Immature natural killer cell (primary cell): ENCODE measurements at places on chromosomes 2 and 18. TPM values are rescaled to one million over a fixed set of nuclear protein-coding genes. Genes with fewer than 3 reads are reported as not detected.

Gene ZC3H15
- 57.5 TPM for polyA plus RNA-seq

GRCh38 chr2:31319406-31320175 is 85.6 kb downstream of the EHD3 start:
- no peak for DNase-seq

GRCh38 chr2:111716905-111717775 is 166.9 kb downstream of the ANAPC1 start:
- no peak for DNase-seq

DNA sequence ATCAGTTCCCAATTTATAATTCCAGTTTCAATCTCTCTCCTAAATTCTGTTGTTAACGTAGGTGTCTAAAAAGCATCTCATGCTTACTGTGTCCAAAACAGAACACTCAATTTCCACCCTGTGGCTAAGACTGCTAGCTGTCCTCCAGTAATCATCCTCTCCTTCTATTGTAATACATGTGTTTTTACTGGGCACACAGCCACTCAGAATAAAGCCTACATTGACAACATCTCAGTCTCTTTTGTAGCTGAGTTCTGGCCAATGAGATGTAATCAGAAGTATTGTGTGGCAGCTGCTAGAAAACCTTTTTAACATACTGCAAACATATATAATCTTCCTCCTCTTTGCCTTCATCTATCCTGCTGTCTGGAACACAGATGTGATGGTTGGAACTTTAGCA is 29.4 kb upstream of the TSPYL6 start:
- no peak for DNase-seq

DNA sequence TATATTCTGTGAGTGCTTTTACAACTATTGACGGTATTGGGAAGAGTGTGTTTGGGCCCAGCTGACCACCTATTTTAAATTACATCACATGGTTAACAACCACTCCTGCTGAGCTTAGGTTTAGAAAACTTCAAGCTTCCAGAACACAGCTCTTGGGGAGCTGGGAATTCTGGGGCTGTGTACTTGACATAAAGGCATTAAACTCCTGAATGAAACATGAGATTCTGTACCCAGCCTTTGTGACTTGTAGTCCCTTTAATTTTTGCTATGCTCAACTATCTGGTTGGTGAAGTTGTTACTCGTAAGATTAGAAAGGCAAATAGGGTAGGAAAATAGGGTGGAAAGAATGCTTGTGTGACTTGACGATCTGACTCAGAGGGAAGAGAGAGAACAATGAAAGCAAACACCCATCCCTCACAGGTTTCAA is 66.9 kb downstream of the LTBP1 start:
- no peak for DNase-seq

DNA sequence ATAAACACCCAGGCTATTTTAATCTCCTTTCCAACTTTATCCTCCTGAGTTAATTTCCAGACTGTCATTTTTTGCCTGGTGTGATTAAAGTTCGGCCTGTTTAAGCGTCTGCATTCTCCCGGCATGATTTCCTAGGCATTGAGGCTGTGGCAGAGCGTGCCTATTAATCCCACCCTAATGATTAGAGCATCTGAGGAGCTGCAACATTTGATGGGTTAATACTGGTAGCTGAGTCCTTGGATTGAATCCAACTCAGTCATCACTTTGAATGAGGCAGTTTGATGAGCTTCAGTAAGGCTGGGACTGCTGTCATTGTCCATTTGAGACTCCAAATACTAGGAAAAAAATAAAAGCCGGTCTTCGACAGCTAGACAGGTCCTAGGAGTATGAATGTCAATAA is 882.5 kb downstream of the SLC4A3 start:
- DNase-seq = no peak

Gene CCDC121
- polyA plus RNA-seq = not detected

- no peak for DNase-seq
These were observed 303.5 kb downstream of the EPHA4 start for GRCh38 chr2:221268631-221269030.

GRCh38 chr2:165843351-165843750 is 49.3 kb upstream of the GALNT3 start:
- DNase-seq = no peak

DNA sequence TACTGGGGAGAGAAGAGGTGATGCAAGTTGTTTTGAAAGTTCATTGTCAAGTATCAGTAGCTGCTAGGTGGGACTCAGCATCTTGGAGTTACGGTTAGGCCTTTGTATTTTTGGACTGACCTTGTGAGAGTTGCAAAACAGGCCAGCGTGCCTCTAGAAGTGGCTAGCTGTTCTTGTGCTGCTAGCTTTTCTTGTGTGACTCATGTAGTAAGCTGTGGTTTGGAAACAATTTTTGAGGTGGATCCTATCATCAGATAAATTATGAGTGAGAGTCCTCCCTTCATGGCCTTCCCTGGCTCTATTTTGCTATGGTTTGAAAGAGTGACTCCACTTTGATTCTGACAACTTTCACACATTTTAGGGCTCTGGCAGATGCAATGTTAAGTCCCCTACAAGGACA is 409.2 kb upstream of the HS6ST1 start:
- DNase-seq = no peak

- DNase-seq = no peak
These were observed 120.4 kb upstream of the MSH6 start for GRCh38 chr2:47662552-47662951.

DNA sequence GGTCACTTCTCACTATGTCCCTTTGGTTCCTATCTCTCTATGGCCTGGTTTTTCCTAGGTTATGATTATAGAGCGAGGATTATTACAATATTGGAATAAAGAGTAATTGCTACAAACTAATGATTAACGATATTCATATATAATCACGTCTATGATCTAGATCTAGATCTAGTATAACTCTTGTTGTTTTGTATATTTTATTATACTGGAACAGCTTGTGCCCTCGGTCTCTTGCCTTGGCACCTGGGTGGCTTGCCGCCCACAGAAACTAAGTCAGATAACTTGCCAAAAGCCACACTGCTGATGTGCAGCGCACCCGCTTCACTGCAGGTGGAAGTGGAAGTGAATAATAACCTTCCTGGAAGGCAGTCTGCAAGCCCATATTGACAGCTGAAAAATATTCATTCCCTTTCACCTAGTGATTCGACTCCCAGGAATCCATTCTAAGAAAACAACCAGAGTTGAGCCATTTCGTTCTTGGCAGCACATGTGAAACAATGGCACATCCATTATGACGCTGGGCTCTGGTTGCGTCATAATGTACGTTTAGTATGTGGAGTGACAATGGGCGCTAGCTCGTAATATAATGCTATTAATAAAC is 725 bp upstream of the ANKRD53 start:
- DNase-seq = peak; percentile 30

DNA sequence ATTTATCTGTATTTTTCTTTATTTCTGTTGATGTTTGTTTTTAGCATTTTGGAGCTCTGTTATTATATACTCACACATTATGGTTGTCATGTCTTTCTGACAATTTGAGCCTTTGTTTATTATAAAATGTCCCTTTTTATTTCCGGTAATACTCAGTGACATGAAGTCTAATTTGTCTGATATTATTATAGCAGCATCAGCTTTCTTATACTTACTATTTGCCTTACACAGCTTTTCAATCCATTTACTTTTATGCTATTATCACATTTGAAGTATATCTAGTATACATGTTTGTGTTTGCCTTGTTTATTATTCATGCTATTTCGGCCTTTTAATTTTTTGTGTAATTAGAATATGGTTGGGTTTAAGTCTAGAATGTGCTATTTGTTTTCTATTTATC is 430.6 kb upstream of the FANCL start:
- DNase-seq = no peak

DNA sequence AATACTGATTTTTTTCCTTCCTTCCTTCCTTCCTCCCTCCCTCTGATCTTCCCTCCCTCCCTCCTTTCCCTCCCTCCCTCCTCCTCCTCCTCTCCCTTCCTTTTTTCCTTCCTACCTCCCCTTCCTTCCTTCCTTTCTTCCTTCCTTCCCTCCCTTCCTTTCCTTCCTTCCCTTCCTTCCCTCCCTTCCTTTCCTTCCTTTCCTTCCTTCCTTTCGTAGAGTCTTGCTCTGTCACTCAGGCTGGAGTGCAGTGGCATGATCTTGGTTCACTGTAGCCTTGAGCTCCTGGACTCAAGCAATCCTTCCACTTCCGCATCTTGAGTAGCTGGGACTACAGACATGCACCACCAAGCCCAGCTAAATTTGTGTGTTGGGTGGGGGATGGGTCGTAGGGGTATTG is 8.9 kb upstream of the TMEM131 start:
- no peak for DNase-seq

- no peak for DNase-seq
These were observed 50.3 kb downstream of the MTERF4 start for GRCh38 chr2:241051578-241052487.

Gene HJURP
- polyA plus RNA-seq = 1.2 TPM

- DNase-seq = no peak
These were observed 1610.8 kb downstream of the SUCLG1 start for GRCh38 chr2:82848285-82848684.

GRCh38 chr2:126510356-126510755 is 145.6 kb upstream of the GYPC start:
- DNase-seq = no peak

GRCh38 chr2:47070920-47071824 is 83.9 kb downstream of the STPG4 start:
- peak; percentile 70 for DNase-seq
